ENCODE measurements at places on chromosomes 7 and 10.

GRCh38 chr7:75663302-75663907 is 75.3 kb downstream of the HIP1 start:
- H3K4me3 ChIP-seq: no peak overlapping the region
- no peaks in the 10 kb centered on the region for H3K27me3 ChIP-seq
- no peaks in the 10 kb centered on the region for H3K4me1 ChIP-seq
- no peak for DNase-seq
- no peak overlapping the region for H3K27ac ChIP-seq

GRCh38 chr7:80921130-80921529 is 2.3 kb upstream of the SEMA3C start:
- peaks cover 7% of the 10 kb centered on the region for H3K27me3 ChIP-seq
- peaks cover 5% of the 10 kb centered on the region for H3K36me3 ChIP-seq
- DNase-seq: no peak
- peaks cover 7% of the 10 kb centered on the region for H3K4me1 ChIP-seq

DNA sequence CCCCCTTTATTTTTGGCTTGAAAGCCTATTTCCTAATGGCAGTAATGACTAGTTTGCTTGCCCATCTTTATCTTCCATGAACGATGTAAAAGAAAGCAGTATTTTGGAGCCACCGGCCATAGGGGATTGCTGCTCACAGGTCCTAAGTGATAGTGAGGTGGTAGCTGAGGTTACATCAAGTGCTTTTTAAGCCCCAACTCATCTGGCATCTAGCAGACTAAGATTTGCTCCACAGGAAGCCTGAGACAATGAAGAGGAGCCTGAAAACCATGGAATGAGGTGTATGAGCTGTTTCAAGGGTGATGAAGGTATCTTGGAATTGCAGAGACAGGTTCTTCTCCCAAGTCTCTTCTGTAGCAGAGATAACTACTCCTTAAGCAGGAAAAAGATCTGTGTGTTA is 496.3 kb downstream of the XPNPEP1 start:
- no peak overlapping the region for H3K4me3 ChIP-seq
- H3K27ac ChIP-seq: no peak overlapping the region
- no peak for DNase-seq

DNA sequence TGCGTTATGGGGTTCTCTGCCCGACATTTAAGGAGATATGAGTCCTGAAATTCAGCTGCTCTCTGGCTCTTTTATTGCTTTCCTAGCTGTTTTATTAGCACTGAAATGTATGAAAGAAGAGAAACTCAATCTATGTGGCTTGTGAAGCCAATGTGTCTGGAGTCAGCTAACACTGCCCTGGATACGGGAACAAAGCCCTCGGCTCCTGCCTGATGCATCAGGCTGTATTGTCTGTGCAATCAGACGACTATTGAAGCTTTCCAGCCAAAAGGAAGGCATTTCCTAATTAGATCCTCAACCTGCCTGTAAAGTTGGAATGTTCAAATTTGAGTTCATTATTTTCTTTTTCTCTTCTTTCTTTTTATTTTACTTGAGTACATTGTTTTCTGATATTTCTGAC is 22.0 kb upstream of the TM9SF3 start:
- peaks cover 5% of the 10 kb centered on the region for H3K4me1 ChIP-seq
- H3K36me3 ChIP-seq: peaks cover 12% of the 10 kb centered on the region
- H3K27ac ChIP-seq: no peak overlapping the region

GRCh38 chr10:95872158-95872711 is 35.5 kb upstream of the CC2D2B start:
- H3K27me3 ChIP-seq: no peaks in the 10 kb centered on the region
- DNase-seq: no peak
- no peak overlapping the region for H3K4me3 ChIP-seq
- peaks cover 13% of the 10 kb centered on the region for H3K36me3 ChIP-seq
- H3K27ac ChIP-seq: no peak overlapping the region

GRCh38 chr7:132943645-132944044 is 138.2 kb downstream of the CHCHD3 start:
- no peaks in the 10 kb centered on the region for H3K27me3 ChIP-seq
- no peak overlapping the region for H3K4me3 ChIP-seq
- no peak overlapping the region for H3K27ac ChIP-seq
- peaks cover 13% of the 10 kb centered on the region for H3K4me1 ChIP-seq
- H3K36me3 ChIP-seq: peaks cover 4% of the 10 kb centered on the region

- H3K4me1 ChIP-seq: peaks cover 31% of the 10 kb centered on the region
- peak overlapping the region; percentile 47 for H3K27ac ChIP-seq
- peaks cover 4% of the 10 kb centered on the region for H3K36me3 ChIP-seq
Observed at GRCh38 chr7:18177129-18177814, 149.6 kb upstream of the PRPS1L1 start.

DNA sequence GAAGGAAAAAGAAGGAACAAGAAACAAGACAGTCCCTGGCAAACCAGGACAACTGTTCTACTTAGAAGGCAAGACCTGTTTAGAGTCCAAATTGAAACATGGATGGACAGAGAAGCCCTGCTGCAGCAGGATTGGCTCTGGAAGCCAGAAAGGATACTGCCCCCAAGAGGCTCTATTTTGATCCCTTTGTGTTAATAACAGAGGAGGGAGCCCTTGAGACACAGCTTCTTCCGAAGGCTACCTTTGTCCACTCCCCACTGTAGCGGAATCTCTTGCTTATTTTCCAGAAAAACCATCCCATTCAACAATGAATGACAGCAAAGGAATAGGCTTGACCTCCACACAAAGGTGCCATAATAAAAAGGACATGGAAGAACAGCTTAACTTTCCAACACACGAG is 120.3 kb upstream of the FOXK1 start:
- H3K4me1 ChIP-seq: no peaks in the 10 kb centered on the region
- no peak for DNase-seq
- no peak overlapping the region for H3K27ac ChIP-seq
- no peaks in the 10 kb centered on the region for H3K36me3 ChIP-seq

DNA sequence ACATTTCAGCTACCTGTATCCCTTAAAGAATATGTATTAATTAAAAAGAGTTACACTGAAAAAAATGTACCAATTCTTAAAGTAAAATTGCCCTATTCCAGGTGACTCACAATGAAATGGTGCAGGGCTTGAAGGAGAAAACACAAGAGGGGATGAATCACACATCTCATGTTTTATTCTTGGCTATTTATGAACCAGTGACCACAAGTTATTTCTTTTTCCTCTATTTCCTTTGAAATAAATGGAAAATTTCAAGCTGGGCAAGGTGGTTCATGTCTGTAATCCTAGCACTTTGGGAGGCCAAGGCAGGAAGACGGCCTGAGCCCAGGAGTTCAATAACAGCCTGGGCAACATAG is 106.8 kb downstream of the UBE2H start:
- DNase-seq: no peak
- peaks cover 38% of the 10 kb centered on the region for H3K4me1 ChIP-seq
- H3K4me3 ChIP-seq: no peak overlapping the region
- no peaks in the 10 kb centered on the region for H3K36me3 ChIP-seq
- no peak overlapping the region for H3K27ac ChIP-seq
- H3K27me3 ChIP-seq: no peaks in the 10 kb centered on the region

- DNase-seq: no peak
- H3K27me3 ChIP-seq: no peaks in the 10 kb centered on the region
- H3K4me1 ChIP-seq: peaks cover 16% of the 10 kb centered on the region
- H3K36me3 ChIP-seq: peaks cover 21% of the 10 kb centered on the region
- H3K27ac ChIP-seq: no peak overlapping the region
- H3K4me3 ChIP-seq: no peak overlapping the region
Observed at GRCh38 chr7:112779667-112780066, 10.5 kb downstream of the TMEM168 start.

GRCh38 chr10:97515271-97515978 is 16.7 kb downstream of the UBTD1 start:
- H3K27me3 ChIP-seq: peaks cover 28% of the 10 kb centered on the region
- H3K4me1 ChIP-seq: peaks cover 3% of the 10 kb centered on the region
- no peak for DNase-seq
- H3K36me3 ChIP-seq: no peaks in the 10 kb centered on the region

- H3K36me3 ChIP-seq: no peaks in the 10 kb centered on the region
- no peak overlapping the region for H3K27ac ChIP-seq
- DNase-seq: no peak
Observed at GRCh38 chr10:45353186-45353585, 20.8 kb upstream of the ALOX5 start.

DNA sequence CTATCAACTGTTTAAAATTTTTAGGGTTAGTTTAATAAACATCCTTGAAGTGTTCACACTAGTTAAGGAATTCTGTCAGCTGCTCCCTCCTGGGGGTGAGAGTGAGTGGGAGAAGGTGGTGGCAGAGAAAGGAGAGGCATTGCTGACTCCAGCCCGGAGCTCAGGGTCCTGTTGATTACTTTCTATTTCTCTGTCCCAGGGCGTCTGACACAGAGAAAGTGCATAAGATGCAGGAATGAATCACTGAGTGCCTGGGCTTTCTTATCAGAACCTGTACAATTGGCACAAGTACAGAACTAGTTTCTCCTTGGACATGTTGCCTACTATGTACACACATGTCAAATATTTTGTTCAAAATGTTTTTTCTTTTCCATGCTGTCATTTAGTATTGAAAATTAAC is 410.8 kb upstream of the COBL start:
- no peak for DNase-seq
- H3K27me3 ChIP-seq: no peaks in the 10 kb centered on the region
- peaks cover 4% of the 10 kb centered on the region for H3K36me3 ChIP-seq
- H3K4me3 ChIP-seq: no peak overlapping the region

DNA sequence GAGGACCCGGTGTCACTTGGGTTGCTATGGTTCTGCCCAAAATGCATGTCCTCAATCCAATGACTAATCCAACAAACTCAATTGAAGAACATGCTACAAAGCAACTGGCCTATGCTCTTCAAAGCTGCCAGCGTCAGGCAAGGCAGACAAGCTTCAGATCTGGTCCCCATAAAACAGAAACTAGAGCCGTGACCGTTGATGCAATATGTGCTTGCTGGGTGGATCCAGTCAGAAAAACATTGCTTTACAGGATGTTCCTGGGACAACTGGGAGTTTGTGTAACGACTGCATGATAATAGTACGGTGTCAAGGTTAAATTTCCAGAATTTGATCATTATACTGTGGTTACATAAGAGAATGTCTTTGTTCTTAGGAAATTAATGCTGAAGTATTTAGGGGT is 120.7 kb upstream of the CTBP2 start:
- no peak overlapping the region for H3K27ac ChIP-seq
- no peak overlapping the region for H3K4me3 ChIP-seq
- peaks cover 3% of the 10 kb centered on the region for H3K36me3 ChIP-seq
- no peak for DNase-seq
- peaks cover 34% of the 10 kb centered on the region for H3K27me3 ChIP-seq

DNA sequence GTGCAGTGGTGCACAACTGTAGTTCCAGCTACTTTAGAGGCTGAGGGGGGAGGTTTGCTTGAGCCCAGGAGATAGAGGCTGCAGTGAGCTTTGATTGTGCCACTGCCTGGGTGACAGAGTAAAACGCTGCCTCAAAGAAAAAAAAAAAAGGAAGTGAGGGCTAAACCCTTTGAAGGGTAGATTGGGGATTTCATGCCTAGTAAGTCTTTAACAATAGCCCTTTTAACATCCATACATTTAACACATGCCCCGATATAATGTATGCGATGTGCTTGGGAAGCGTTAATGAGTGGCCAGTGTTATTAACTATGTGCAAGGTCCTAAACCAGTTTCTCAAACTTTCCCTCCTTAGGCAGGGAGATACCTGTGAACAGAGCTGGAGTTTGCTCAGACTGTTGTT is 229.2 kb upstream of the HPS1 start:
- no peak for DNase-seq
- H3K36me3 ChIP-seq: no peaks in the 10 kb centered on the region
- peaks cover 12% of the 10 kb centered on the region for H3K27me3 ChIP-seq
- no peak overlapping the region for H3K4me3 ChIP-seq
- no peak overlapping the region for H3K27ac ChIP-seq

GRCh38 chr7:16268821-16269768 is 152.2 kb downstream of the CRPPA start:
- no peak overlapping the region for H3K27ac ChIP-seq
- no peak overlapping the region for H3K4me3 ChIP-seq
- no peaks in the 10 kb centered on the region for H3K27me3 ChIP-seq
